ENCODE measurements at places on chromosomes 2 and 18.

DNA sequence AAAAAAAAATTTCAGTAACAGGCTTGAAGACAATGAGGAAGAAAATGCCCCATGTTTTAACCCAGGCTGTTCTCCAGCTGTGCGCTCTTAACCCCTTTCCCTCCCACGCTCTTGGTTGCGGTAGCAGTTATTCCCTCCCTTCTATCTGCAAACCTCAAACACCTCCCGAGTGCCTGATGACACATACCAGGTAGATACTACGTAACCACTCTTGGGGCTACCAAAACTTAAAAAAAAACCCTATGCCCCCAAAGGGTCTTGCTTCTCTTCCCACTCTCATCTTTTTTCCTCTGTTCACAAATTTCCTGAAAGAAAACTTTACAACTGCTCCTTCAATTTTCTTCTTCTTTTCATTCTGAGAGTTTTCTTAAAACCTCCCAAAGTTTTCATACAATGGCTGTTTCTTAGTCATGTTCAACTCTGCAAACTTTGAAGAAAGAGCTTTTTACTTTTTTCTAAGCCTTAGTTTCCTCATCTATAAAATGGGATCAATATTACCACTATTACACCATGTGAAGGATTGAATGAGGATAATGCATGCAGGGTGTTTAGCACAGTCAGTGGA is 4.9 kb upstream of the DRC1 start:
- no peak for DNase-seq

- no peak for DNase-seq
Measured at GRCh38 chr18:54950221-54950620, 9.0 kb downstream of the CCDC68 start.

GRCh38 chr2:47265158-47265557 is 110.0 kb upstream of the STPG4 start:
- DNase-seq: no peak

DNA sequence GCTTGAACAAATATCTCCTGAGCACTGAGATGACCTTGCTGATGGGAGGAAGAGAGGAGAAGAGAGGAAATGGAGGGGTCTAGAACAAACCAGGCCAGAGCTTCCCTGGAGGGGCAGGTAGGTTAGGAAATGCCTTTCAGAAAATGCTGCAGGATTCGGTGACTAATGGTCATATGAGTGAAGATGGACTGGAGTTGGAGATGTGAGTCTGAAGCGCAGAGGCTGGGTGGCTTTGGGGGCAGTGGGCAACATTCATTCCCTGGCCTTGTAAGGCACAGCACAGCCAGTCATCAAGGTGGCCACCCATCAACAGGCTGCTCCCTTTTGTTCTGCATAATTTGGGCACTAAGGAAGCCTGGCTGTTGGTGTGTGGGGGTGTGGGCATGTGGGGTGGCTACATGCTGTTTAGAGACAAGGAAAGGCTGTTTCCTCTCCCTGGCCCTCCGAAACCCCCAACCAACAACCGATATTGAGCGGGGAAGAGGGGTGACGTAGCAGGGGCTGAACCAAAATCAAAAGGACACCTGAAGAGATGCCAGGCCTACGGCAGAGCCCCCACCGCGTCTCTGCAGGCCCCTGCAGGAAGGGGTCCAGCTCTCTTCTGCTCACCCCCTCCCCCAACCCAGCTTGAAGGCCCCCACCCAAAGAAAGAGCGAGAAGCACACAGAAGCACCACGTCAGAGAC is 1.5 kb downstream of the SLC30A3 start:
- DNase-seq: no peak

GRCh38 chr2:36348721-36349120 is 6.9 kb upstream of the CRIM1 start:
- DNase-seq: no peak

DNA sequence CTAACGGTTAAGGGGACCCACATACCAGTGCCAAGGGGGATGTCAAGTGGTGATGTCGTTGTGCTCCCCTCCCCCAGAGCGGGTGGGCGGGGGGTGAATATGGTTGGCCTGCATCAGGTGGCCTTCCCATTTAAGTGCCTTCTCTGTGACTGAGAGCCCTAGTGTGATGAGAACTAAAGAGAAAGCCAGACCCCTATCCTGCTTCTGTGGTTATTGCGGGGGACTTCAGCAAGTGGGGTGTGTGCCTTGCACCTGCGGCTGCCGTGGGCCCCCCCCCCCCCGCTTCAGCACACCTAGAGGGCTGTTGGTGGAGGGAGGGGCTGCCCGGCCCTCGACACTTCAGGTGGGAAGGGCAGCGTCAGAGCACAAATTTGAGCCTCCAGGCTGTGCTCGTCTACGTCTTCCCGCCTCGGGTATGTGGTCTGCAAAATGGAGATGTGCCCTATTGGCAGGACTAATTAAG is 6.1 kb downstream of the CTDSP1 start:
- no peak for DNase-seq

- no peak for DNase-seq
Measured at GRCh38 chr2:240919786-240920782, 13.9 kb downstream of the CROCC2 start.

DNA sequence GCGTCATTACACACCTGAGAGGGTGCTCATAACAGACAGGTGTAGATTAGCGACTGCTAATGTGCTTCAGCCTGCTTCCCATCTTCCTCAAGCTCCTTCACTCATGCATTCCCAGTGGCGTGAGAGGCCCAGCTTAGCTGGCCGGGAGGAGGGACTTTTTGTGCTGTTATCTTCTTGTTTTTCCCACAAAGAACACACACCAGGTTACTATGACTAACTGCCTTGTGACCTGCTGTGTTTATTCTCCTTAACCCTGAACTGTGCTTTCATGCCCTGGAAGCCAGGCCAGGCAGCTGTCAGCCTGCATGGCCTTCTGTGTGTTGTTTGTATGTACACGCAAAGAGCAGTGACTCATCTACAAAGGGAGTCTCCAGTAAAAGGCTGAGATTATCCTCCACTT is 143.8 kb downstream of the PIEZO2 start:
- DNase-seq: no peak

DNA sequence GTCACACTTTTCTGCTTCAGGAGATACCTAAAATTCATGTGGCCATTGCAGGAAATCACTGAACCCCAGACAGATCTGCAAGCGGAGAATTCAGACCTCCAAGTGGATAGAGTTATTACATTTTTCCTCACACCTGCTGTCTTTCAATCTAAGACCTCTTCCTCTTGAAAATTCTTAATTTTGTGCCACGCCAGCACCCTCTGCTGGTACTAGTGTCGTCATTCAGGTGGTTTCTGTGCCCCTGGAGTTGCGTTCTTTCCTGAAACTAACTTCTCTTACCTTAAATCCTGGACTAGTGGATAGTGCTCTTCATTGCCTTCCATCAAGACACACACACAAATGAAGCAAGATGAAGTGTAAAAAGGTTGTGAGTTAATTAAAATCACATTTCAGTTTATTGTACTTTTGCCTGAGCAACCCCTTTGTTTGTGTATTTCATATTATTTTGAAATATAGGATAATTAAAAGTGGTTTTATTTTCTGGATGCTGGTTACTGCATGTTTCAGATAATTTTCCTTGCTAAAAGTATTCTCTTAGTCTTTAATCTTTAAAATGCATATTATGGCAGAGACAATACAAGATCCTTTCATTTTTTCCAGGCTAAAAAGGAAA is 1.6 kb upstream of the DNER start:
- no peak for DNase-seq

GRCh38 chr2:235634435-235635158 is 140.8 kb downstream of the AGAP1 start:
- DNase-seq: no peak

DNA sequence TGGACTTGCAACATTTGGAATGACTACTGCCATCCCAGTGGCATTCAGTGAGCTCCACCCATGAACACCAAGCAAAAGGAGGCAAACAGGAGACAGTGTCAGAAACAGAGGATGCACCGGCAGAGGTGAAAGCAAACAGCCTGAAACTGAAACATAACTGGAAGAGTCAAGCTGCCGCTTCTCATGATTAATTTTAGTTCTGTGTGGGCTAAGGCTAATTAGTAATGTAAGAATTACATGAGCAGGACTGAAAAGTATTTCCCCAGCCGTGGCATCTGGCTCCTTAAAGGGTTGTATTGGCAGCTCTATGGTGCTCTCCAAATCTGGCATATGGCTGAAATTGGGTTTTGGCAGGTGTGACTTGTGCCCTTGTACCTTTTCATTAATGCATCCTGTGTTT is 1108.1 kb downstream of the TSN start:
- no peak for DNase-seq

DNA sequence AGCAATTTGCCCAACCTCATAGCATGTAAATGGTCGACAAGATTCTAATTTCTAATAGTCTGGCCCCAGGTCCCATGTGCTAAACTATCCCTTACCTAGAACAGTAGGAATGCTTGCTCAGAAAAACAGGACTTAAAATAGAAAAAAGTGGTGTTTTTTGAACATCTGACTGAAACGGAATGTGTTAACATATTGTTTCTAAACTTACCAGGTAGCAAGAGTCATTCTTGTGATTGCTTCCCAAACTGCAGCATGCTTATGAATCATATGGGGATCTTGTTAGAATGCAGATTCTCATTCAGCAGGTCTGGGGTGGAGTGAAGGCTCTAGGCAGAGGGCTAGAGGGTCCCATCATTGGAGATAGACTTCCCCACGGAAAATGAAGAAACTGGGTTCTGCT is 5.8 kb upstream of the SLC20A1 start:
- DNase-seq: no peak

- no peak for DNase-seq
Measured at GRCh38 chr2:188869550-188869949, 104.6 kb upstream of the COL3A1 start.

GRCh38 chr2:15939854-15940660 is at the start of gene MYCN:
TSS of gene MYCN (plus strand) at chr2:15940550. CDS start at chr2:15942065, 1,515 bp downstream.
- DNase-seq: no peak

DNA sequence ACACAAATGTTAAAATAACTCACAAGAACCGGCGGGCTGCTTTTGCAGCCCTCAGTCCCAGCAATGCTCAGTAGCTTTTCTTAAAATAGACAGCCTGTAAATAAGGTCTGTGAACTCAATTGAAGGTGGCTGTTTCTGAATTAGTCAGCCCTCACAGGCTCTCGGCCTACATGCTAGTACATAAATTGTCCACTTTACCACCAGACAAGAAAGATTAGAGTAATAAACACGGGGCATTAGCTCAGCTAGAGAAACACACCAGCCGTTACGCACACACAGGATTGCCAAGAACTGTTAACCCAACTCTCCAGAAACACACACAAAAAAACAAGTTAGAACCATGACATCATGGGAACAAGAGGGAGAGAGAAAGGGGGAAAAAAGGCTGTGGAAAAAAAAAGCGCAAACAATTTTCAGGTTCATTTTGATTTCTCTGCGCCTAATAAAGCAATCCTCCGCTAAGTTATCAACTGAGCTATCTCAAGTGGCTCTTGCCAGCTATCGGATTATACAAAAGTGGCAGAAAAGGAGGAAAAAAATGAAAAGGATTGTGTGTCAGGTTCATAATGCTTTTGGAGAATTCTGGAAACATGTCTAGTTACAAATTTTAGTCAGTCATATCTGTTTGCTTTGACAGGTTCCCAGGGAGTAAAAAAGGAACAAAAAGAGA is 89.1 kb downstream of the ZEB2 start:
- DNase-seq: no peak

DNA sequence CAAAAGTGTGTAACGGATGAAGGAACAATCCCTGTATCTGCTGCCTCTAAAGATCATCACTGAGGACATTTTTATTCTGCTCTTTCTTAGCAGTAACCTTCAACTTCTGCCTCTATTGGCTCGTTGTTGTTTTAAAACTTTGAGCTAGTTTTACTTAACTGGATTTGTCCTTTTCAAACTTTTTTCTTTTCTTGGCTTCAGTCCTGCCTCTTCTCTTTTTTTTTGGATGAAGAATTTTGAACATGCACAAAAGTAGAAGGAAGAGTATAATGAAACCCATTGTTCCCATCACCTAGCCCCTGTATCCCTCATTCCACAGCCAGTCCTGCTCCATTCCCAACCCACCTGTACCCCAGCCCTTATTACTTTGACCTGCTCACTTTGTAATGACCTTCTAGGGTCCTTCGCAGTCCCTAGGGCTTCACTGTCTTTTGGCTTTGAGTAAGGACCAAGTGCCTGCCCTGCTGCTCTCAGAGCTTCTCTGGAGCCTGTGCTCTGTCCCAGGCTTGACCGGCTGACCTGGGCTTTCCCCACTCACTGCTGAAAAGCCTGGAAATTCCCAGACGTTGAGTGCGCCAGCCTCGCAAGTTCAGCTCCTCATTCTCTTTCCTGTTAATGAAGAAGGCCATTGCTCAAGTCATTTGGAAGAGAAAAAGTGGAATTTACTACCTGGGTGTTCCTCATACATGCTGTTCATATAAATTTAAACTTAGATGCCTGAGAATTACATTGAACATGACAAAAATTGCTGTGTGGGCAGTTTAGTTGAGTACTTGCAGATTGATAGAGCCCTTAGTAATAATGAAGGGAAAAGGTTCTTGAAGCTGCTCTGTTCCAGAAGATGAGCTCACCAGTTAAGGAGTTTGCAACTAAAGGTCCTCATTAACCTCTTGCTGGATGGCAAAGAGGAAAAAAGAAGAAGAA is 149.3 kb upstream of the ALPP start:
- DNase-seq: no peak

- no peak for DNase-seq
Measured at GRCh38 chr2:28071221-28071620, 180.7 kb downstream of the BABAM2 start.

DNA sequence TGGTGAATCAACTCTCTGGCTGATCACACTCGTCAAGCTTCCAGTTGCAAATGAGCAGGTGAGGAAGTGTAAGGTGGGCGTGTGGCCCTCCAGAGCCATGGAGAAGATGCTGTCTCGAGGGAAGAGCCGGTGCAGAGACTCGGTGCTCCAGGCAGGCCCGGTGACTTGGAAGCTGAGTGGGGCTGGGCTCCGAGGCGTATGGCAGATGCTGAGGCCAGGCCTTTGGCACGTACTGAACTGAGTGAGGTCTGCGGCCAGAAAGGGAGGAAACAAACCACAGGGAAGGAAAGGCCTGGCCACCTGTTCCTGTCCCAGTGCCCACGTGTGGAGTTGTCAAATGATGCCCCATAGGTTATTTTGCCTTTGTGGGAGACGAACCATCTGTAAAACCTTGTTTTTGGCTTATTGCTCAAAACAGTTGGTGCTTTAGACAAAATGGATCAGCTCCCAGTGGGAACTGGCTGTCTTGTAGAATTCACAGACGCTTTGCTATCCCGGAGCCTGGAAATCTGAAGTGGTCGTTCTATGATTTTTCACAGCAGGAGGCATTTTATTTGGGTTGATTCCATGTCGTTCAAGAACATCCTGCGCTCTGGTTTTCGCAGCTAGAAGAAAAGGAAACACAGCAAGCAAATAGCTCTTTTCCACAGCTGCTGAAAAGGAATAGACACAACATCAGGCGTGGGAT is 117.5 kb upstream of the TMEM18 start:
- no peak for DNase-seq

DNA sequence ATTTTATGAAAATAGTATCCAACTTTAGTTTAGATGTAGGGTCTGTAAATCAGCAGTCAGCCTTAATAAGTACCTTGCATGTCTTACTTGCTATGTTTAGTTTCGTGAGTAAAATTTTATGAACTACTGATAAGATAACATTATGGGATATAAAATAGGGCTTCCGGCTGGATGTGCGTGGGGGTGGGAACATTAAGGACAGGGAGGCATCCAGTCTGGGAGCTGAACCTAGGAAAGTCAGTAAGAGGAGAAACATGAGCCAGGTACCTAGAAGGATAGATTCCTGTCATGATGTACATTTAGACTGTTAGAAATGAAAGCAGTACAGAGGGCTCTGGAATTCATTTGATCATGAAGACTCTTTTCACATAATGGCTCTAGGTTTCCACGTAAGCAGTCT is 12.7 kb upstream of the KCNJ13 start:
- no peak for DNase-seq

- DNase-seq: no peak
Measured at GRCh38 chr18:37403788-37404187, 161.8 kb downstream of the CELF4 start.
